ENCODE measurements at places on chromosomes 1 and 21.

DNA sequence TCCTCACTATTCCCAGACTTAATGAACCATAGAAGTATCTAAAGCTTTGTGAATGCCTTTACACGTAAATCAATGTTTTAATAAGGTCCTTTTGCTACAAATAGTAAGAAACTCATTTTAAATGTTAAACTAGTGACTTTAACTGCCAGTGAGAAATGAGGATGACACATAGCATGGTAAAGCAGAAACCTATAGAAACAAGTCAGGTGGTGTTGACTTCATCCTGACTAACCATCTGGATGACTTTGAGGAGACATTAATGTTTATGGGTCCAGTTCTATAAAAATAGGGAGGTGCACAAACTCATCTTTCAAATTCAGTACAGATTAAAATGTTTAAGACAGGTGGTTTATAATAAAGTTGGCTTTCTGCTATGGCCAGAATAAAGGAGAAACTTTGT is 85.4 kb downstream of the COLGALT2 start:
- no peak for DNase-seq

DNA sequence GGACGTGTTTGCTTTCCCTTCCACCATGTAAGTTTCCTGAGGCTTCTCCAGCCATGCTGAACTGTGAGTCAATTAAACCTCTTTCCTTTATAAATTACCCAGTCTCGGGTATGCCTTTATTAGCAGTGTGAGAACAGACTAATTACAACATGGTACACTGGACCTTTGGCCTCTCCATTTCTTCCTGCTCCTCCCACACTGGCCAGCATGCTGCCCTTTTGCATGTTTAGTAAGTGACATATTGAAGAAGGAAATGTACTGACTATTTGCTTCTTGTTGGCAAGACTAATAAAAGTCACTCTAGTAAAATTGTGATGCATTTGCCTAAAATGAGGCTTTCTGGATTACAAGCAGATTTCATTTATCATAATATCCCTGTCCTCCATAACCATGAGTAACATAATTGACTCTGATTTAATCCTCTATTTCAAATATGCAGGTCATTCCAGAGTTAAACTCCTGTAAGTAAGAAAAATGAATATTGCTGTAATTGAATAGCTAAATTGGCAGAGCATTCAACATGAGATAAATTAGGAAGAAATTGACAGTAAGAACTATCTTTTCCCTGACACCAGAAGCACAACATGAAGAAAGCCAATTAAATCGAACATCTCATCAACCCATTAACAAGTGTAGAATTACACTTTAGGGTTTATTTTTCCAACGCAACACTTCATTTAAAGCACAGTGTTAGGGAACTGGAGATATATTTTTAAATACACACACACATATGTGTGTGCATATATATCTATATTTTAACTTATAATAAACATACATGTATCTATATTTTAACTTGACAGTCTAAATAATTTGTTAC is 427.8 kb upstream of the ZP4 start:
- DNase-seq: no peak

DNA sequence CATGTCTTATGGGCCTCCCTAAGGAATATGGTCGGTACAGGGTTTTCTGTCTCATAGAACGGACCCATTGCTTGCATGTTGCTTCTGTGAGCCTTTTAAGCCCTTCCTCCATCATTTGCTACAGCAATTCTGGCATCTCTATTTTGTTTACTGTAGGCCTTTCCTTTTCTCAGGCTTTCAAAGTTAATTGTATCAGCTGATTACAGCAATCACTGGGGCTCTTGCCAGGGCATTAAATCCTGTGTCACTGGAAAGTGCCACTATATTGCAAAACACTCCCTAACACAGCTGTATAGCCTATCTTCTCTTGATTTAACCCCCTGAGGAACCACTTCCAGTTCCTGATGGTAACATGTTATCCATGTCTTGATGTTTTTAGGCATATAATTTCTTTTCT is 156.5 kb downstream of the PDE4B start:
- no peak for DNase-seq

GRCh38 chr1:9302745-9303524 is 10.2 kb downstream of the SPSB1 start:
- DNase-seq: peak; percentile 79

DNA sequence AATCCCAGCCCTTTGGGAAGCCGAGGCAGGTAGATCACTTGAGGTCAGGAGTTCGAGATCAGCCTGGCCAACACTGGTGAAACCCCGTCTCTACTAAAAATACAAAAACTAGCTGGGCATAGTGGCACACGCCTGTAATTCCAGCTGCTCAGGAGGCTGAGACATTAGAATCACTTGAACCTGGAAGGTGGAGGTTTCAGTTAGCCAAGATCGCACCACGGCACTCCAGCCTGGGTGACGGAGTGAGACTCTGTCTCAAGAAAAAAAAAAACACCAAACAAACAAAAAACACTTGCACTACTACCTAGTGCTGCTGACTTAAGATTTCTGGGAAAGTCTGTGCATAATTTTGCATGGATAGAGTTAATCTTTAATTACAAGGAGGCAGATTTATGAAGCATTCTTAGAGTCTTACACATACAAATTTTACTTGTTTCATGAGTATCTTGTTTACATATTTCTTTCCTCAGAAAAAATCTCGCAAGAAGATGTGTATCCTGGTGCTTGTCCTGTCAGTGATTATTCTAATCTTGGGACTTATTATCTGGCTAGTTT is 8.7 kb upstream of the PPP1R8 start:
- DNase-seq: no peak

All from non-pigmented ciliary epithelial cell (primary cell).